ENCODE measurements at places on chromosomes 7 and 10.

DNA sequence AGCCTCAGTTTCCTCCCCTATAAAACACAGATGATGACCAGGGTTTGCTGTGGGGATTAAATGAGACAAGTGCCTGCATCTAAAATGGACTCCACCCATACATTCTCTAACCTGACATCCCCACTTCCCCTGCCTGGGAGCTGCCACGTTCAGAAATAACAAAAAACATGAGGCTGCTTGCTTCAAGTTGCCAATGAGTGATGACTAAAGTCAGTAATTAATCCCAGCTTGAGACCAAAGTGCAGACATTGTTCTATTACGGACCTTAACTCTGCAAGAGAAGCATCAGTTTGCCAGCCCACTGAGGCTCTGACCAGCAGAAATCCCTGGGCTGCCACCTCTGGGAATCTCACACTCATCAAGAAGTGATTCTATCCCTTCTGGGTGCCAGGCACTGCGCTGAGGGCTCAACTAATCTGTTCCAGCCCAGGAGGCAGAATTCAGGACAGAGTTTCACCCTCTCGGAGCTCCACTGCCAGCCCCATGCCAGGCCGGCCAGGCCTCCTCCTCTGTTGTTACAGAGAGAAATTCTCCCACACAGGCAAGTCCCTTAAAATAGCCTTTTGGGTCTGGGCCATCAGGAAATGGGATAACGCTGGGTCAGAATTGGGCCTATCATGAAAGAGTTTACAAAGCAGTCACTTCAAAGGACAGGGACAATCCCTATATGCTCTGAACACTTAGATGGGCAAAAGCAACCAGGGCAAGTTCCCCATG is 11.4 kb downstream of the SH3PXD2A start:
- DNase-seq, result peak; percentile 91

GRCh38 chr10:121608469-121609190 is 10.4 kb upstream of the FGFR2 start:
- no peak for DNase-seq

- peak; percentile 97 for DNase-seq
These were observed 153.2 kb upstream of the FZD8 start for GRCh38 chr10:35795131-35795824.

DNA sequence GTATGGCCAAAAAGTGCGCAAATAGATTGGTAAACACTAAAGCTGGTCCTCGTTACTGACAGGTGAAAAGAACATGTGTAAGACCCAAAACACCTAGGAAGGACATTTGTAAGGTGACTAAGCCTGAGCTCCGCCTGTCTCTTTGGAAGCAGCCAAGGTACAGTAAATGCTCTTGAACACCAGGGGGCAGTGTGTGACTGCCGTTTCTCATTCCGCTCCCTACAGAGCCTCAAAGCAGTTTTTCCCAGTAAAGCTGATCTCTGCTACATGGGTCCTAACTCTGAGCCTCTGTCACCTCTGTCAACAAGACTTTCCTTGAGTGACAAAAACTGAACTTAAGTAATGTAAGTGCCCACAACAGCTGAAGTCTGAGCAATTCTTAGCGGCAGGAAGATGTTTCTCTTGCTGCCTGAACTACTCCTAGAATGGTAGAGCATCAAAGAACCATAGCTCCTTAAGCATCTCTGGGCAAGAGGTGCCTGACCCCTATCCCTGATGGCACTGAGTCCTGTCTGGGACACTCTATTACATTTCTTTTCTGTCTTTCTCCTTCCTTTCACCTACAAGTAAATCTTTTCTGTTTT is 238.0 kb upstream of the INHBA start:
- DNase-seq, result peak; percentile 86

- DNase-seq, result peak; percentile 16
These were observed 24.5 kb upstream of the TTYH3 start for GRCh38 chr7:2607122-2607922.

DNA sequence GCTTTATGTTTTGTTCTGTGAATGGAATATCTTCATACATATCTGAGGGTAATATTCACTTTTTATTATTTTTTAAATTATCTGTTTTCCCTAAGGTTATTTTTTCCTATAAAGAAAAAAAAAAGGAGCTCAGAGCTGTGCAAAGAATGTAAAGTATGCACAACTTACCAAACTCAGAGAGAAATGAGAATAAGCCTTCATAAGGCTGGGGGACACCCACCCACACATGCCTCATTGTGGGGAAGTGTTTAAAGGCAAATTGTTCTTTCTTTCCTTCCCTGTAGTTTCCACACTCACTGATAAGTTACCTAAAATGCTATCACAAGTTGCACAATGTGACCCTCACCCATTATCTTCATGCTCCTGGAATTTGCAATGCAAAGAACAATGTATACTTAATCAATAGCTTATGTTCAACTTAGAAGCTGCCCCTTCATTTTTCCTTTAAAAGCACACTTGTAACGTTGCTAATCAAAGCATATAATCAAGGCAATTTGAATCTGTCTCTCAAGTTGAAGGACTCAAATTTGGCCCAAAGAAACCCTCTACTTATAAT is 108.1 kb downstream of the GNAT3 start:
- DNase-seq, result peak; percentile 23

DNA sequence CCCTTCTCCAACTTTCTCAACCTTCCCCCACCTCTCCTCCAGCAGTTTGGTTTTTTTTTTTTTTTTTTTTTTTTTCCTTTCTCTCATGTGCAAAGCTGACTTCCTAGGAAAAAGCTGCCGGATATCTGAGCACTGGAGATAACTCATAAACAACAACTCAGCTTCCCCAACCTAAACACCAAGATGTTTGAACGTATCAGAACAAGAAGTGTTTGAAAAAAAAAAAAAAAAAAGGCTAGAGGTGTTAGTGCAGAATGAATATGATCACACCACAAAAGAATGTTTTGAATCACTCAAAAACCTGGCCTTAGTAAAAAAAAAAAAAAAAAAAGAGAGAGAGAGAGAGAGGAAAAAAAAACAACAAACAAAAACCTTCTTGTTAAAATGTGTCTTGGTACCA is 11.2 kb downstream of the GATA3 start:
- no peak for DNase-seq

DNA sequence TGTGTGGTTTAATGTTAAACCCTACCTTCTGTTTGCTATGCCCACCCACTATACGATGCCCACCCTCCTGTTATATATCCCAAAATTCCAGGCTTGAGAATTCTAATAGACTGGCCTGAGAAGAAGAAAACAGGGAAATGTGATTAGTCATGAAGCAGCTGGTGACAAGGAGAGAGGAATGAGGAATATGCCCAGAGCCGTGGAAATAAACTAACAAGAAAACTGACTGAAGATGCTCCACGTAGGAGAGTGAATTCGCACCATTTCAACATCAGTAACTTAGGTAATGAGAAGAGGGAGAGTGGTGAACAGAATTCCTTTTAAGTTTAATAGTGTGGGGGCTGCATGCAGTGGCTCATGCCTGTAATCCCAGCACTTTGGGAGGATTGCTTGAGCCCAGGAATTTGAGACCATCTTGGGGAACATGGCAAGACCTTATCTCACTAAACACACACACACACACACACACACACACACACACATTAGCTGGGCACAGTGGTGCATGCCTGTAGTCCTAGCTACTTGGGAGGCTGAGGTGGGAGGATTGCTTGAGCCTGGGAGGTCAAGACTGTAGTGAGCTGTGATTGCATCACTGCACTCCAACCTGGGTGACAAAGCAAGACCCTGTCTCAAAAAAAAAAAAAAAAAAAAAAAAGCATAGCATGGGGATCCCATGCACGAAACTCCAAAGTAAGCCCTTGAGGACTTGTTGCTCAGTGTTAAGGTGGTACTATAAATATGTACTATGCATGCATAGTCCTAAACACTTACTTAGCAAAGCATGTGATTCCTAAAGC is 16.1 kb upstream of the SYPL1 start:
- DNase-seq, result no peak

- no peak for DNase-seq
These were observed 624.8 kb downstream of the GRID1 start for GRCh38 chr10:85741626-85742300.

GRCh38 chr7:39428221-39428620 is 138.0 kb upstream of the YAE1 start:
- DNase-seq, result peak; percentile 78

- DNase-seq, result peak; percentile 96
These were observed 244.8 kb downstream of the KCNMA1 start for GRCh38 chr10:77392851-77393250.

DNA sequence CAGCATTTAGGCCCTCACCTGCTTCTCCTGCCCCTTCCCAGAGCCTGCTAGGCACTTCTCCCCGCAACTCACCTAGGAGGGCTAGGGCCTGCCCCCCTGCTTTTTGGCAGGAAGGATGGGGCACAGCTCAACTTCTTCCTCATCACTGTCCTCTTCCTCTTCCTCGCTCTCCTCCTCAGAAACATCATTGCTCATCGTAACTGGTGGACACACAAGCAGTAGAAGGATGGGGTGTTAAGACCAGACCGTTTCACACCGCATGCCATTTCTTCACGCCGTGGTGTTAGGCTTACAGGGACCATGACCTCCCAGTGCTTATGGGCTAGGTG is 1.6 kb downstream of the NPM3 start:
- no peak for DNase-seq

DNA sequence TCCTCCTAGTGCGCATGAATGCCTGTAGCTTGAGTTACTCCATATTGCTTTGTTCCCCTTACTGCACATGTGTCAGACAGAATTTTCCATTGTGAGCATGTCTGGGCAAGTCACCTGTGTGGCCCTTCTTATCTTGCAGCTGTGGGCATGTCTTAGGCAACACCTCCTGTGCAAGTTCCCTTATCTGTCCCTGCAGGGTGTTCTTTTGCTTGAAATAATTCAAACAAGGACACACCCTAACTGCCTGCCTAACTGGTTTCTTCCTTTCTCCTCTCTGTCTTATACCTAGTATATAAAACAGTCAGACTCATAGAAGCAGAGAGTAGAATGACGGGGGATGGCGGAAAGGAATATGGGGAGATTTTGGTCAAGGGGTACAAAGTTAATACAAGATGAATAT is 421.1 kb upstream of the SORCS1 start:
- no peak for DNase-seq

DNA sequence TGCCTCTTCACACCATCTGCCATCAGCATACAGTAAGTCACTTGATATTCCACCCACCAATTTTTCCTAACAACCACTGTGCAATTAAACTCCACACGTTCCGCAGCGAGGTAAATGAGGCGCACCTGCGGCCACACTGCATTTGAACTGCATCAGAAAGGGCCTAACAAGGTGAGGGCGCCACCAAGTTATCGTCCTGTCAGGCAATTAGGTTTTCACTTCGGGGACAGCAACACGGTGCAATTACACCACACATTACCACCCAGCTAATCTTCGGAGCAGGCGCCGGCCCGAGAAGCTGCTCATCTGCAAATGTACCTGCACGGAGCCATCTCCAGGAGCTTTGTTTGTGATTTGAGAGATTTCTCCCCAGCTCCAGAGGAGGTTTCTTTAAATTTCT is 84.4 kb downstream of the EBF3 start:
- DNase-seq, result no peak

DNA sequence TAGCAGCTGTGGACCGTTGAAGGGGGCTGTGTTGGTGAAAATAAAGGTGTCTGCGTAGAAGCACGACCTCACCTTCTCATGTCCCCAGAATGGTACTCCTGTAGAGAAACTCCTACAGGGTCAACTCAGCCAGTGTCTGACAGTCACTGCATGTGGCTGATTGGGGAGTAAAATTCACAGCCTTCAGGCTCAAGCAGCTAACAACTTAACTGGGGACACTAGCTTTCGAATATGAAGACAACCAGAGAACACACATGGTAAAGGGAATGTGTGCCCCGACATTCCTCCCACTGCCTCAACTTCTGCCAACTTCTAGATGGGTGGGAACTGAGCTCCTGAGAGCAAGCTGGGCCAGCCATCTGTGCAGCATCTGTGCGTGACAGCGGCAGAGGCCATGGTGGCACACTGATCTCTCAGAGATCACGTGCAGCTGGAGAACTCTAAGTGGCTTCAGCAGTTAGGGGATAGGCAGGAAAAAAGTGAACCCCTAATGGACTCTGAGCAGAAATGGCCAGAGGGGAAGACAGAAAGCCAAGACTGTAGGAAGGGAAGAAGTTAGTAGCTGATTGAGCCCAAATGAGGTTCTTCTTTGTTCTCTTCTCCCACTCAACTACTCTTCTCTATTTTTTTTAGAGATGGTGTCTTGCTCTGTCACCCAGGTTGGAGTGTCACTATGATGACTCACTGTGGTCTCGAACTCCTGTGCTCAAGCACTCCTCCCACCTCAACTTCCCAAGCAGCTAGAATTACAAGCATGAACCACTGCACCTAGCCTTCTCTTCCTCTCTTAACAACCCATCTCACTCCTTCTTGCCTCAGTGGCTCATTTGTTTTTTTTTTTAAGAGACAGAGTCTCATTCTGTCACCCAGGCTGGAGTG is 280.8 kb downstream of the ZEB1 start:
- DNase-seq, result no peak

- DNase-seq, result no peak
These were observed 128.7 kb downstream of the KBTBD2 start for GRCh38 chr7:32762925-32763293.

DNA sequence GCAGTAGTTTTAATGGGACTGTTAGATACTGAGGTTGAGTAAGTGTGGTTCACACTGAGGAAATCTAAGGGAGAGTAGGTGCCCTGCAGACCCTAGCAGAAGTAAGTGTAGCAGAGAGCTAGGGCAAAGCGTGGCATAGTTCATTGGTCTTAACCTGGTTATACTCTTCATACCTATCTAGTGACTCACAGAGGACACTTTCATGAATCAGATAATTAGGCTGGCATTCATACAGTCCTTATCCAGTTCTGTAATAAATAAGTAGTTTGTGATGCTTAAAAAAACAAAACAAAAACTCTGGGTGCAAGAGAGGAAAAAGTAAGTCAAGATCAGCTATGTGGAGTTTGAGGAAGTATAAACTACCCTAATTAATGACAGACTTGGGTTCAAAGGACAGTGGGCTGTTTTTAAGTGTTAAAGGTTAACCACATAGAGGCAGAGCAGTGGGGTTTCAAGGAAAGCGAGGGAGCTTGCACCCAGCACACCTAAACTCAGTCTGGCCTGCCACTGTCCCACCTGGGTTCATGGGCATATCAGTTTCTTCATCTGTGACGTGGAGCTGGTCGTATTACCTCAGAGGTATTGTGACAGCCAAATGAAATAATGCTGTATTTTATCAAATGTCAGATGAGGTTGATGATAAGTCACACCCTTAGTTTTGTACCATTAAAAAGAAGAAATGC is 27.1 kb downstream of the LMTK2 start:
- peak; percentile 24 for DNase-seq

- no peak for DNase-seq
These were observed 85.1 kb upstream of the SDK1 start for GRCh38 chr7:3215624-3216585.

GRCh38 chr10:122295451-122295809 is 24.3 kb downstream of the BTBD16 start:
- no peak for DNase-seq

GRCh38 chr7:93043385-93043985 is 74.3 kb downstream of the SAMD9 start:
- peak; percentile 91 for DNase-seq
